ENCODE measurements at places on chromosomes 1 and 21.

- DNase-seq: no peak
These were observed 29.4 kb upstream of the KCNA10 start for GRCh38 chr1:110548381-110548780.

- DNase-seq: no peak
These were observed 12.6 kb downstream of the CD2 start for GRCh38 chr1:116766616-116767469.

GRCh38 chr1:21613072-21613867, 55.9 kb downstream of the RAP1GAP start:
- DNase-seq: no peak

GRCh38 chr1:77762072-77762476, 2.4 kb upstream of the USP33 start:
- no peak for DNase-seq

GRCh38 chr1:47630346-47630745, 192.5 kb downstream of the FOXD2 start:
- DNase-seq: no peak

DNA sequence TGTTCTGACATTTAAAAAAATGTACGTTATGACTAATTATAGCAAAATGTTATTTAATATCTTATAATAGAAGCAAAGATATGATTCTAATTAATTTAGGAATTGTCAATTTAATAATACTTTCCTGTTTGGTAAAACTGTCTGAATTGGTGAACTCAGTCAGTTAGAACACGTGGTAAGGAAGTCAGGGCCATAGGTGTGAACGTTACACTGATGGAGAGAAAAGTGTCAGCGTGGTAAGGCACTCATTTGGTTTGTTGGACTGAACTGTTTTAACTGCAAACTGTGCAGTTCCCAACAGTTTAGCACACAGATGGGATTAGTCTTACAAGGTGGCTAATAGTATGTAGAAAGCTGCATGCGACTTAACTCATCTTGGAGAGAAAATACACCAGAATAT, 102.9 kb downstream of the EPB41 start:
- DNase-seq: no peak

DNA sequence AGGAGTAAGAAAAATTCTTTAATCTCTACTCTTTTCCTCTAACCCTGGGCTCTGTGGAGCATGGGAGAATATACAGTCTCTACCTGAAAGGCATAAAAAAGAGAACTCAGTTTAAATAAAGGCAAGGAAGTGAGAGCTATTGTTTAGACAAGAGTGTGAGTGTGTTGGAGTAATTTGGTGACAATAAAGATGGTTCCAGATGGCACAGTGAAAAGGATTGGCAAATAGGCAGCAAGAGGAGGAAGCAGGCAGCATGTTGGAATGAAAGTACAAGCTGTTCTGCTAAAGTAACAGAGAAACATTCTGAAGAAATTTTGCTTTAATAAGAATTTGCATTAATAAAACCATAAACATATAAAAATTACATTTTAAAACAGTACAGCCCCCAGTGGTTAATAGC, 163.4 kb downstream of the DNM3 start:
- no peak for DNase-seq

- no peak for DNase-seq
These were observed 23.8 kb downstream of the DENND2D start for GRCh38 chr1:111176678-111177077.

GRCh38 chr1:180489976-180490375, 12.4 kb downstream of the ACBD6 start:
- no peak for DNase-seq
